C1 segment of cervical spinal cord (tissue), 14 donors: ENCODE measurements at places on chromosomes 2 and 18.
A peak's percentile ranks its signal among the peaks of the same experiment; 100 is the strongest.

DNA sequence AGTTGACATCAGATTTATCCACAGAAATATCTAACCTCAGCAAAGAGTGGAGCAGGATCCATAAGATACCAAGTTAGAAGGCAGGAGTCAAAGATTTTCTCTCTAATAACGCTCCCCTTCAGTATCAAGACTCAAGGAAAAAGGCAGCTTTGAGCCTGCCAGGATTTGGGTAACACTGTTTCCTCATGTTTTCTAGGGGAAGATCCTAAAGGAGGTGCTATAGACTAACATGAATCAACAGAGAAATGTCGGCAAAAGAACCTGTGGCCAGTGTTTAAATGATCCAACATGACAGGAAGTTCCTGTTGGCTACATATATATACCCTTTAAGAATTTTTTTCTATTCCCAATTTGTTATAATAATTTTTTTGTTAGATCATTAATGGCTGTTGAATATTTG is 402.3 kb downstream of the TGIF1 start:
- no peak for DNase-seq

GRCh38 chr2:158756976-158757375 is 38.1 kb upstream of the DAPL1 start:
- DNase-seq, result no peak

DNA sequence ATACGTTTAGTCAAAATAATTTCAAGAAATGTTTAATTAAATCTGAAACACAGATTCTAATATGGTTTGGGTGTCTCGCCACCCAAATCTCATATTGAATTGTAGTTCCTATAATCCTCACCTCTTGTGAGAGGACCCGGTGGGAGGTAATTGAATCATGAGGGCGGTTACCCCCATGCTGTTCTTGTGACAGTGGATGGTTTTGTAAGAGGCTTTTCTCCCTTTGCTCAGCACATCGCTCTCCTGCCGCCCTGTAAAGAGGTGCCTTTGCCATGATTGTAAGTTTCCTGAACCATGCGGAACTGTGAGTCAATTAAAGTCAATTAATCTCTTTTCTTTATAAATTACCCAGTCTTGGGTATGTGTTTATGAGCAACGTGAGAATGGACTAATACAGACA is 1045.1 kb upstream of the POU3F3 start:
- DNase-seq, result no peak

GRCh38 chr2:147679955-147680531 is 164.8 kb upstream of the ACVR2A start:
- no peak for DNase-seq

- no peak for DNase-seq
These were observed 282.9 kb upstream of the TNP1 start for GRCh38 chr2:217142649-217143266.

- DNase-seq, result no peak
These were observed 407.1 kb downstream of the SPAG16 start for GRCh38 chr2:213691351-213691750.

GRCh38 chr18:46815661-46816060 is 58.8 kb upstream of the ST8SIA5 start:
- no peak for DNase-seq

DNA sequence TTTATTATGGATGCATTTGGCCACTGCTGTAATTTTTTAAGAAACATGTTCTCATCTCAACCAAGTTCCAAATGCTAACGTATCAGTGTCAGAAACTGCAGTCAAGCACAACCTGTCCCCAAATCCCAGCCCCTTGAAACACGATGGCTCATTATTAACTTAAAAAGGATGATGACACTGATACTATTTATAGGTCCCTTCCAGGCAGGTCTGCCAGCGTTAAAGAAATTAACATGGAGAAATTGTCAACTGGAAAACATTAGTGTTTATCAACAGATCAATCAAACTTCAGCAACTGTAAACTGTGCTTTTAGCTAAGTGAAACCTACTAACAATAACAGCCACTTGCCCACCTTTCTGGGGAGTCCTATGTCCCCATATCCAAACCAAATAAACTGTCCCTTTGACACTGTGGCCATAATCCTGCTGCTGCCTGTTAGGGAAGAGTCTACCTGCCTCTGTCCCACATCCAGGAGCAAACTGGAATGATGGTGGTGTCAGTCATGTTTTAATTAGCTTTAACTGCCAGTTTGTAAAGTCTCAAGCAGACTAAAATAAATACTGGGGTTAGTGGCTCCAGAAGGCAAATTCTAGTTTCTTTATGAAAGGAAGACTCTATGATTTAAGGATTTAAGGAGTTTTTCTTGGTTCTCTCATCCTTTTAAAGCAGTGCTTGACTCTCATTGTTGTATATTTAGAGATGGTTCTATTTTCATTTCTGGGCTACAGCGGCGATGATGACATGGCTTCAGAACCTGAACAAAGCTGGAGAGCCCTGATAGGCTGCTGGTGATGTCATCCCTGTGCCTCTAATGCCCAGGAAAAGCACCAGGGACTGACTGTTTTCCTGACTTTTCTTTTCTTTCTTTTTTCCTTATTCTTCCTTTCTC is 583.6 kb upstream of the PIK3C3 start:
- DNase-seq, result no peak

DNA sequence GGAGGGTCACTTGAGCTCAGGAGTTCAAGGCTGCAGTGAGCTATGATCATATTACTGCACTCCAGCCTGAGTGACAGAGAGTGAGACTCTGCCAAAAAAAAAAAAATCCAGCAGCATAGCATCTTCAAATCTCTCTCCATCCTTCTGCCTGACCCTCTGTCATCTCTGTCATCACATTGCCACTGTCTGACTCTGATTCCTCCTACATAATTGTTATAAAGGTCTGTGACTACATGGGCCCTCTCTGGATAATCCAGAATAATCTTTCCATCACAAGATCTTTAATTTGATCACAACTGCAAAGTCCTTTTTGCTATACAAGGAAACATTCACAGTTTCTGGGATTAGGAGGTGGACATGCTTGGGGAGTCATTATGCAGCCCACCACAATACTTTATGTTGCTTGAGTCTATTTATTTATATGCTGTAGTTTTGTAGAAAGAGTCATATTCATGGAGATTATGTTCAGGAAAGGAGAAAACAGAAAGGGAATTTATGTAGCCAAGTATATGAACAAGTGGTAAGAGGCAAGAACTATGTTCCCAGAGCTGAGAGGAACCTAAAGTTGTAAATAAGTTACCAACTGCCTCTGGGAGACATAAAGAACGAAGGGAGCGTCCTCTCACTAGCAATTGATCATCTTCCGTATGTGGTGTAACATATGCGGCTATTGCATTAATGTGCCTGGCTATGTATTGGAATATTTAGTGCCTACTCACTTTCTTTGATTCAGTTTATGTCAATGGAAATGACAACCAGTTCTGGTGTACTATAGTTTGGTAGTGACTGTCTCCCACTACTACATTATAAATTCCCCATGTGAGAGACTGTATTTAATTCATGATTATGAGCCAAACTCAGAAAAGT is 21.5 kb downstream of the RND3 start:
- DNase-seq, result no peak

GRCh38 chr18:34702814-34703213 is 7.3 kb upstream of the DTNA start:
- DNase-seq, result no peak

- DNase-seq, result no peak
These were observed 256.2 kb upstream of the PARD3B start for GRCh38 chr2:204289066-204289465.

- DNase-seq, result no peak
These were observed 196.3 kb downstream of the CCDC74A start for GRCh38 chr2:131724019-131724418.

GRCh38 chr2:133737242-133737993 is 169.2 kb upstream of the NCKAP5 start:
- no peak for DNase-seq

DNA sequence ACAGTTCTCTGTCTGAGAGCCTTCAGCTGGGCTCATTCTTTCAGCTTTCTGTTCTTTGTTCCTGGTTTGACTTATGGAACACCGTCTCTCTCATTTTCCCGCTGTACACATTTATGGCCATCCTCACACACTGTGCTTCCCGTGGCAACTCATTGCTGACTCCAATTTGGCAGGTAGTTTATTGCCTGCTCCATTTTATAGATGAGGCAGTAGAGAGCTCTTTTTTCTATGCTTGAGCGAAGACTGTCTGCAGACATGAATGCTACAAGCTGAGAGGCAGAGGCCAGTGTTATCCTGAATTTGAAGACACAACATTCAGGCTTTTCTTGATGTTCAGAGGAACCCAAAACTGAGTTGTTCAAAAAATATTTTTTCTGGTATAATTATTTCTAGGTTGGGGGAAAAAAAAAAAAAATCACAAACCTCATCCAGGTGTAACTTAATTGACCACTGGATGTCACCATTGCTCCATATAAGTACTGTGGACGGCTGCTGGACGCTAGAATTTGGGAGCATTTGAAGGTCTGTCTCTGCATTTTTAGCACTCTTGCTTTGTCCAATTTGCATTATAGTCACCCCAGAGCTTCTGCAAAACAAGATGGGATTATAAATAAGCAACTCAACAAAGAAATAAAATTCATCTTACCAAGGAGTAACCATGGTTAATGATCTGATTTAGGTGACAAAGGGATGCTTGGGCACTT is 83.5 kb downstream of the HRH4 start:
- DNase-seq, result no peak

DNA sequence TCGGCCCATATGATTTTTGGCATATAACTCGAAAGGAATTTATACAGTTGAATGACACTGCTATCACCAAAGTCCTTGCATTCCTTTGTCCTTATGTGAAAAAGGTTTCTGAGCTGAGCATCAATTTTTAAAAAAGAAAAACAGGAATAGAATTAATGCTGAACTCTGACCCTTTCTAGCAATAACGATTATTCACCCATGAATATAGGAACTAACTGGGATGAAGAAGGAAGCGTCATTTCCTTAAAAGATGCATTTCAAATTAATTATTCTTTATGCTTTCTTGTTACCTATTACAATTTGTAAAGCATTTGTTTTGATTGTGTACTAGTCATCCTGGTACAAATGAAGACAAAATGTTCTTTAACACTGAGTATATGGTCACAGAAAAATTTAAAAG is 19.3 kb downstream of the TMEM247 start:
- DNase-seq, result no peak

DNA sequence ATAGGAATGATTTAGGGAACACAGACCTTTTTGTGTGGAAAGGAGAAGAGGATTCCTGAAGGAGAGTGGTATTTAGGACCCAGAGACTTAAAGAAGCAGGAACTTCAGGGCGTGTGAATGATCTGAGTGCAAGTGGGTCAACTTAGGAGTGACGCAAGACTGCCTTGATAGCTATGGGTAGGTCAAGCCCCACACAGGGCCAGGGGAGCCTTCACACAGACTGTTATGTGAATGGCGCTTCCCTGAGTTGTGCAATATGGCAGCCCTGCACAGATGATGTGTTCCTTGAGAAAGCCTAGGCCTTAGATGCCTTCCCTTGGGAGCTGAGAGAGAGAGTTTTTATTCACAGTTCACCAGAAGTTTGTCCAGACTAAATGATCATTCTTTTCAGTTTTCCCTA is 47.1 kb upstream of the IGFBP5 start:
- no peak for DNase-seq

- no peak for DNase-seq
These were observed 24.6 kb upstream of the DAW1 start for GRCh38 chr2:227846831-227847230.

DNA sequence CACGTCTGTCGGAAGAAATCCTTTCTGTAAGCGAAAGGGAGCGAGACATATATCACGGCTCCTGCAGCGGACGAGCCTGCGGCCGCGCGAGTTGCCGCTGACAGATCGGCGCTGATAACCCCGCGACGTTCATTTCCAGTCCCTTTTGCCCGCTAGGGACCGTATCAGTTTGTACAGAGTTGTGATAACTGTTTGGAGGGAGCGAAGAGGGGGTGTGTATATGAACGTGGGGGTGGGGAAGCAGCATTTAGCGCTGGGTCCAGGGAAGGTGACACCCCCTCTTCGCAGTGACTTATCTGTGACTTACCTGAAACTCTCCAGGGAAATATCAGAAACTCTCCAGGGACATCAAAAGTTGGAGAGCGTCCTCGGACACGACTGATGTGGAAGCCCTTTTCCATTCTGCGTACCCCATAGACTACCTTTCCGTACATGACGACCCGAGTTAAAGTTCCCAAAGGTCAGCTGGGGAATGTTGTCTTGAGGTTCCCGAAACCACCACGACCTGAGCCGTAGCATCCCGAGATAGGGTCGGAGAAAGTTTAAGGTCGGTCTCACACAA is 948 bp upstream of the GATA6 start:
- DNase-seq, result no peak

- DNase-seq, result peak; percentile 52
These were observed 69.6 kb upstream of the RTN4 start for GRCh38 chr2:55119711-55120487.

DNA sequence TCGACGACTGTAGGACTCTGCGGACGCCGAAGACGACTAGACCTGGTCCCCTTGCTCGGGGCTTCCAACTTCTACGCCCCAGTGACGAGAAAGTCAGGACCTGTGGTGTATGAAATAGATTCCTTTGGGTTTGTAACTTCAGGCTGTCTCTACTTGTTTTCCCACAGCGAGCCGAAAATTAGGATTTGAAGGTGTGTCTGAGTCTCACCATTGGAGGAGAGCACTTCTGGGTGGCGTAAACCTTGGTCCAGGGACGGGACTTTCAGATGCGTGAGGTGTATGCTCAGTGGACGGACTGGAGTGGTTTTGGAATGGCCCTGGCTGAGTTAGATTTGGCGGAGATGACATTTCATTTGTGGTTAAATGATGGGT is 1.3 kb downstream of the BIRC6 start:
- no peak for DNase-seq

DNA sequence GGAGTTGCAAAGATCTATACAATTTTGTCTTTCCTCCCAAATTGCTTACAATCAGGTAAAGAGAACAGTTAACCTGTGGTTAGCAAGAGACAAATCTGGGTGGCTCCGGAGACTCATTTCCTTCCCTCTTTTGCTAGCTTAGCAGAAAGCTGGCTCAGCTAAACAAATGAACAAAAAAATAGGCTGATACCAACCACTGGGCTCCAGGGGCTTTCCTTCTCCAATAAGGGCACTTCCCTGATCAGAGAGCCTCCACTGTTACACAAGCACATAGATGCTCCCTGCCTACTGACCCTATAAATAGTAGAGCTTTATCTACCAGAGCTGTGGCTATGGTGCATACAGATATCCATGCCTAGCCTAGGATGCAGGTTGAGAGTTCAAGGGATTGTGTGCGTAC is 90.1 kb upstream of the ARL5A start:
- DNase-seq, result no peak

GRCh38 chr18:10239103-10239502 is 215.3 kb upstream of the APCDD1 start:
- no peak for DNase-seq

- no peak for DNase-seq
These were observed 68.6 kb downstream of the CCDC138 start for GRCh38 chr2:108855194-108855593.

DNA sequence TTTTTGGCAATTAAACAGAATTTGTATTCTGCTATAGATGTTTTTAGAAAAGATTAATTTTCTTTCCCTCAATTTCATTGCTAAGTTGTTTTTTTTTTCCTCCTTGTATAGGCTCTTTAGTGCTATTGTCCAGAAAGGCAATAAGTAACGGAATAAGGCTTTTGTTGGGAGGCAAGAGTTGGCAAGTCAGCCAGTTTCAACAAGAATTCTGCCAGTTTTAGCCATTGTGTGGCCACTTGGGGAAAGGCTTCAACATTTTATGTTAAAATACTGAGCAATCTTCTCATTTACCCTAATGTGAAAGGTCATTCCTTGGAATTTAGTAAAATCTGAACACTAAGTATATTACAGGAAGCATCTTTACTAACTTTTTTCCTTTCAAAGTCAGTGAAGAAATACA is 9.6 kb downstream of the CALCRL start:
- no peak for DNase-seq
